Stimulated activated CD4-positive, alpha-beta T cell treated with anti-CD3 and anti-CD28 coated beads, Interleukin-1b, Interleukin-23, amount 100 ng/mL, for 1 hour (primary cell): ENCODE measurements at places on chromosomes 3 and 15.

DNA sequence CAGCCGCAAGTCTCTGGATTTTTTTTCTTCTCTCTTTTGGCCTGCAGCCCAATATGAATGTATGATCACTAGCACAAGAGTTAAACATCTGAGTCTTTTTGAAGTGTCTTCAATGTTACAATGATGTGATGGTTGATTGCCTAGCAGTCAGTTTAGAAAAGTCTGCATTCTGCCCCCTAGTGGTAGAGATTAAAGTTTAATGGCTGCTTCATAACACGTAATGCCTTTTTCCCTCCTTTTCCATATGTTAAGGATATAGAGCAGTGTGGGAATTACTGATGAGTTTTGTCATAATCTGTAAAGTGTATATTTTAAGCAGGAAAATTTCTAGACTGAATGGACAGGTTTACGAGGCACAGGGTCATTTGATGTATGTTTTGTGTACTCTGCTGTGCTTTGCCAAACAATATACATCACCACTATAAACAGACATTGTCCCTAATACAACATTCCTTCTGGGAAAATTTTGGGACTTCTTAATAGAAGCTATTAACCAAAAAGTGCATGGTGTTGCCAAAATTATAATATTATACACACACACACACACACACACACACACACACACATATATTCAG is 1038.5 kb upstream of the NR2F2 start:
- no peak for DNase-seq

- no peak for DNase-seq
Observed at GRCh38 chr15:88428053-88428452, 39.1 kb downstream of the MRPL46 start.

DNA sequence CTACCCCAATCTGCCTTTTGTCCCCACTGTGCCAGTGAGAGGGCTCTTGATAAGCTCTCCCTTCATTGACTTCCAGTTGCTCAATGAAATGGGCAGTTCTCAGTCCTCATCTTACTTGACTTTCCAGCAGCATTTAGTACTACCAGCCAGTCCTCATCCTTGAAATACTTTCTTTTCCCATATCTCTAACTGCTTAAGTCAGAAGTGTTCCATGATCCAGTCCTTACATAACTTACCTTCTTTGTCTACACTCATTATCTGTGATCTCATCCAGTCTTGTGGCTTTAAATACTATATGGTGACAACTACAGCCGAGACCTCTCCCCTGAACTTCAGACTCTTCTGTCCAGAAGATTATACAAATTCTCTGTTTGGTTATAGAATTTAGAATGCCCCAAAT is 28.7 kb downstream of the RARRES1 start:
- DNase-seq = no peak

DNA sequence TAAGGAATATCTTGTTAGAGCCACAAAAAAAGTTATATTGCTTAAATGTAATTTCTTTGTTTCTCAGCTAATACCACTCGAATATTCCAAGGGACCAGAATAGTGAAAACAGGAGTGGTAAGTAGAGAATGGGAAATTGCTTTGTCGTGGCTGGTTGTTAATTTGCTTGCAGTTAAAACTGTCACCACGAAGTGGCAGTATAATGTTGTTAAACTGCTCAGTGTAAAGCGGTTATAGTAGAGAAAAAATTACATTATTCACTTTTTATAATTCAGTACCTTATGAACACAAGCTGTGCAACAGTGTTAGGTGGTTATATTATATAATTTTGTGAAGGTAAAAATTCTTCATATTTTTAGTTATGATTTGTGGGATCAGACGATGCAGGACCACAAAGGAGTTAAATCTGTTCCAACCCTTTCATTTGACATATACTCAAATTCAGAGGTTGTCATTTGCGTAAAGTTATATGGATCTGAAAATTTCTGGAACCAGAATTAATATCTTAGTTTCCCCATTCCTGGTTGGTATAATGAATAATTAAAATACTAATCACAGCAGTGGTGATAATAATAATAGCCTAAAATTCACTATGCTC is 171.8 kb downstream of the FEZF2 start:
- no peak for DNase-seq

- DNase-seq = no peak
Observed at GRCh38 chr3:44680921-44681455, 31.5 kb upstream of the ZNF502 start.

- DNase-seq = no peak
Observed at GRCh38 chr15:35349916-35350315, 196.0 kb downstream of the DPH6 start.

GRCh38 chr15:90305932-90306331 is 40.5 kb downstream of the NGRN start:
- DNase-seq = no peak

GRCh38 chr3:106294121-106294520 is 425.3 kb upstream of the CBLB start:
- DNase-seq = no peak

DNA sequence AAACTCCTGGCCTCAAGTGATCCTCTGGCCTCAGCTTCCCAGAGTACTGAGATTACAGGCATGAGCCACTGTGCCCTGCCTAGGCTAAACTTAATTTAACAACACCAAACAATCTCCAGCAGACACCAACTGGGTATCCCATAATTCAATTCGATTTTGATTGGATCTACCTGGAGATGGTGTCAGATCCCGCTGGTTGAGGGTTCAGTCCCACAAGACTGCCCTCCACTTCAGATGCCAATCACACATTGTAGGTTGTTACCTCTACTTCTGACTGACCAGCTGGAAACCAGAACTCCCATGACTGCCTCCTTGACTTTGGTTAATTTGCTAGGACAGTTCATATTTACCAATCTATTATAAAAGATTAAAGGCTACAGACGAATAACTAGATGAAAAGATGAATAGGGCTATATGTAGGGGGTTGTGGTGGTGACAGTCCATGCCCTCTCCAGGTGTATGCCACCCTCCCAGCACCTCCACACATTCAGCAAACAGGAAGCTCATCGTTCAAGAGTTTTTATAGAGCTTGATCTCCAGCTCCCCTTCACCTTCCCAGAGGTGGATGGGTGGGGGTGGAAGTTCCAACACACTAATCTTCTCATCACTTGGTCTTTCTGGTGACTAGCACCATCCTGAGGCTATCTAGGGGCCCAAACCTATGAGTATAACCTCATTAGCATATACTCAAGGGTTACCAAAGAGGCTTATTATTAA is 9.3 kb downstream of the B2M start:
- DNase-seq = no peak

DNA sequence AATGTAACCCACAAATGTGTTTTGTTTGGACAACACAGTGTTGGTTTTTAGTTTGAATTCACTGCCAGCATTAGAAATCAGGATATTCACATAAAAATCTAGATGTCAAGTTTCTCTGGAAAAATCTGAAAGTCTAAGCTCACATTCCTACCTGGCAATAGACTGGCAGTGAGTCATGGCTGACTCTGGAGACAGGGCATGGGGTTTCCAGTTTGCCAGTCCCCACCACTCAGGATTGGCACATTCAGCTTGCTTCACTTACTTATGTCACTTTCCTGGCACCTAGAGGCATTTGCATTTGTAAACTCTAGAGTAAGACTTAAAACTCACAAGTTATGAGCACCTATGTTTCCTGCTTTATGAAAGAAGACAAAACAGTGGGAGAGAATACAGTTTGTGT is 19.1 kb upstream of the SEC61A1 start:
- no peak for DNase-seq

- no peak for DNase-seq
Observed at GRCh38 chr3:30776186-30776815, 118.2 kb downstream of the GADL1 start.

DNA sequence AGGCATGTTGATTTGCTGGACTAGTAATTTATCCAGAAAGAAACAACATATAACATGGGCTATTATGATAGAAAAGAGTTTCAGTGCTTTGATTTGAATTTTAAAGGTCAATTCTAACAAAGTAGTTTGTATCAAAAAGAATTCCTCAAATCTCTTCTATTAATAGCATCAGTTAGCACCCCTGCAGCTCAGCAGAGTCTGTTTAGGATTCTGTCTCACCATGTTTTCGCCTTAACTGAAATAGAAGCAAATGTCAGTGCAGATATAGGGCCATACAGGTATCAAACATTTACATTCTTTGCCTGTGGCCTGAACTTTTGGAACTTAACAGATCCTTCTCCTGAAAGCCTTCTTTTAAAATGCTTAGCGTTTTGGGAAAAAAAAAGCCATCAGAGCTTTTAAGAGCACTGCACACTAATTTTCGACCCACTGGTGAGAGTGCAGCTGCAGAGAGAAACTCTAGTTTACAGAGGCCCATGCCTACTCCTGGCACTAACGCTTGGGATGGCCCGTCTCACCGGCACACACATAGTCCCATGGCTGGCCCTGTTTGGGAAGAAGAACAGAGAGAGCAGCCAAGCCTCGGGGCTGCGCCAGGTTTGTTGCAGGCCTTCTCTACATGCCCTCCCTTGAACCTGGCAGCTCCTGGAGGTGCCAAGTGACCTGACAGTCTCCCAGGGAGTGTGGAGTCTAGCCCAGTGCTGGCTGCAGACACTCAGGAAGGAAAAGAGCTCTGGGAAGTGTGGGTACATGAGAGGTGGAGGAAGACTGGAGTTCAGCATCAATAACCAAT is 9.9 kb upstream of the PAQR9 start:
- DNase-seq = no peak

DNA sequence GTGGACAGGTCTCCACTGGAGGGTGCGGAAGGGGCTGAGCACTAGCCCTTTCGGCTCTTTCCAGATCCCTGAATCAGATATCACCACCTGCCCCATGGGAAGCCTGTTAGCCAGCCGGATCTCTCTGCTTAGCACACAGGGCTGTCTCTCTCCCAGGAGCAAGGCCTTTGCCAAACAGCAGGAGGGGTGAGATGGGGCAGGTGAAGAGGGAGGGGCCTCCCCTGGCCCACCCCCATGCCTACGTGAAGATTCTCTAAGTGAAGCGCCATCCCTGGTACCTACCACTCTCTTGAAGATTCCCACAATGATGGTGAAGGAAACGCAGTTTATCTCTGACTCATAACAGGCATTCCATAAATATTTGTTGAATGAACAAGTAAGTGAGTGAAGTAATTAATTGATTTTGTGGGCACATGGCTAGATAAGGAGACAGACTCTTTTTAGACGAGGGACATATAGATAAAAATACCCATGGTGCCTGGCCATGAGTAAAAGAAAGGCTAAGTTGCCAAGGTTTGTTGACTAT is 19.6 kb upstream of the HCN4 start:
- no peak for DNase-seq

- no peak for DNase-seq
Observed at GRCh38 chr3:14175383-14176037, 2.9 kb downstream of the XPC start.

GRCh38 chr15:45641999-45642932 is 7.4 kb downstream of the SQOR start:
- no peak for DNase-seq

DNA sequence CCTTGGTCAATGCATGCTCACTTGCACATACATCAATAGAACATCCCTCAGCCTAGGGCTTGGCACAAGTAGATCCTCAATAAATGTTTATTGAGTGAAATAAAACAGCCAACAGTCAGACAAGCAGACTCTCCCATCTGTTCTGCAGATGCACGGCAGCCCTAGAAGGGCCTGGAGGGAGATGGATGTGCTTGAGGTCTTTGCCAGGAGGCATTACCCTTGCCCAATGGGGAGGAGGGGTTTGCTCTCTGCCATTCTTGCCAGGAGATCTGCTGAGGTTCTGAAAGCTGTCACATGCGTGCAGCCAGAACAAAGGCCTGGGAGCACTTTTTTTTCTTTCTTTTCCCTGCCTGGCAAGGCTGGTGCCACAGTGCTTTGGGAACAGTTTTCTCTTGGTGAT is 349.3 kb upstream of the THRB start:
- DNase-seq = no peak

DNA sequence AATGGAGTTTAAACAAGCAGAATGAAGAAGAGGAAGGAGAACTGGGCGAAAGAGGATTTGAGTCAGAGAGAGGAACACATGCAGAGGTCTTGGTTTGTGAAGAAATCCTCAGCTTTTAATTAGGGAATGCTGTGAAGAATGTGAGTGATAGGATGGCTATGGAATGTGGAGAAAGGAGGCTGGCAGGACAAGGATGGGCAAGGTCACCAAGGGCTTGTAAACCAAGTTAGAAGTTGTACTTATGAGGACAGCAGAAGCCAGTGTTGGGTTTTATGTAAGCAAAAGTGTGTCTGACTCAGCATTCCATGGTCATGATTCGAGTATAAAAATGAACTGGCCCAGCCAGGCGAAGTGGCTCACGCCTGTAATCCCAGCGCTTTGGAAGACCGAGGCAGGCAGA is 60.0 kb upstream of the IL12A start:
- DNase-seq = no peak

- no peak for DNase-seq
Observed at GRCh38 chr3:67292356-67293121, 294.4 kb downstream of the KBTBD8 start.

- no peak for DNase-seq
Observed at GRCh38 chr3:142997330-142997729, 4.0 kb upstream of the U2SURP start.

DNA sequence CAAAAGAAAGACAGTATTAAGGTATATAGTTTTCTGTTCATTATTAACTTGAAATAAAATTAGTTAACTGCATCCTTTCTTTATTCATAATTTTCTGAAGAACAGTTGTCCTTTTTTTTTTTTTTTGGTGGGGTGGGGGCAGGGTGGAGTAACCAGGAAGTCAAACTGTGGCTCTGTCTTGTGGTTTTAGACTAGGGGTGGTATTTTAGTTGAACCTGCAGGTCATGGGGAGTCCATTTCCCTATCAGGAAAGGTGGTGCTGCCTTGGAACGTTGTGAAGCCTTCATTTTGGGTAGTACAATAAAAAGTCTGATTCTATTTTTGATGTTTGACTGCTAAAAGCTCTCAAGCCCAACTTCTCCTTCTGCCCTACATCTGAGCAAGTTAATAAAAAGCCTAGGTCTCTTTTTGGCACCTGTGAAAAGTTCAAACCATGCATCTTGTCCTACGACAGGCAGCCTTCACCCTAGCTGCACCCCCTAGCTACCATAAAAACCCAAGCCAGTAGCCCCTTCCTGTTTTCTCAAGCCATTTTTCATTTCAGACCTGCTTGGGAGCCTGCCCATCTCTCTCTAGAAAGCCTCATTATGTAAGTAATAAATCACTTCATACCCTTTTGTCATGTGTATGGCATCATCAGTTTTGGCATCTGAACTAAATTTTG is 31.2 kb upstream of the RIOX2 start:
- no peak for DNase-seq

DNA sequence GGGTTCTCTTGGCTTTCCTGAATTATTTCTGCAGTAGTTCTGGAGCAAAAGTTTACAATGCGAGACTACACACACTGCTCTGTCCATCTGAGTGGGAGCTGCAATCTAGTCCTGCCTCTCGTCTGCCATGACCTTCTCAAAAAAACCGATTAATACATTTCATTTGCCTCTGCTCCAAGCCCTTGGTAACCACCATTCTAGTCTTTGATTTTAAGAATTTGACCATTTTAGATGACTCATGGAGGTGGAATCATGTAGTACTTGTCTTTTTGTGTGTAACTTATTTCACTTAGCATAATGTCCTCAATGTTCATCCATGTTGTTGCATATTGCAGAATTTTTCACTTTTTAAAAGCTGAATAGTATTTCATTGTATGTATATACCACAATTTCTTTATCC is 356.9 kb downstream of the SV2B start:
- DNase-seq = no peak

GRCh38 chr3:47313341-47314055 is 30.8 kb downstream of the KLHL18 start:
- DNase-seq = no peak

GRCh38 chr3:170644711-170645110 is 58.8 kb upstream of the SLC7A14 start:
- DNase-seq = no peak
